Activated CD4-positive, alpha-beta T cell treated with anti-CD3 and anti-CD28 coated beads, Interleukin-2, amount 50 U/mL, for 1 hour (primary cell): ENCODE measurements at places on chromosomes 1 and 21.

DNA sequence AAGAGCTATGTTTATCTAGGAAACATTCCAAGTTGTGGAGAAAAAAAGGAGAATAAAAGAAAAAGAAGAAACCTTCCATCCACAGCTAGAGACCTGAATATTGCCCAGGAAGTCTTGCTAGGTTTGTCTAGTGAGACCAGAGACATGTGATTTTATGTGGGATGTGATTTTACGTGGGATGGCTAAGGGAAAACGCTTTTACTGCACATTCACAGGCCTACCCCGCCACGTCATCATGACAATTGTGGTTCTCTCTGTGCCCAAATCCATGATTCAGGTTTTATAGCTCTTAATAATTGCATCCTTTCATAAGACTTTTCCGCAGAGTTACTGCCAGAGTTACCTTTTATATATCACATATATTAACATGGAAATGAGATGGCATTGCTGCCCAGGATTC lies 86.4 kb upstream of the SSX2IP start:
- DNase-seq: no peak

- DNase-seq: peak; percentile 46
Measured at GRCh38 chr1:24929398-24930259, 447 bp downstream of the RUNX3 start.

DNA sequence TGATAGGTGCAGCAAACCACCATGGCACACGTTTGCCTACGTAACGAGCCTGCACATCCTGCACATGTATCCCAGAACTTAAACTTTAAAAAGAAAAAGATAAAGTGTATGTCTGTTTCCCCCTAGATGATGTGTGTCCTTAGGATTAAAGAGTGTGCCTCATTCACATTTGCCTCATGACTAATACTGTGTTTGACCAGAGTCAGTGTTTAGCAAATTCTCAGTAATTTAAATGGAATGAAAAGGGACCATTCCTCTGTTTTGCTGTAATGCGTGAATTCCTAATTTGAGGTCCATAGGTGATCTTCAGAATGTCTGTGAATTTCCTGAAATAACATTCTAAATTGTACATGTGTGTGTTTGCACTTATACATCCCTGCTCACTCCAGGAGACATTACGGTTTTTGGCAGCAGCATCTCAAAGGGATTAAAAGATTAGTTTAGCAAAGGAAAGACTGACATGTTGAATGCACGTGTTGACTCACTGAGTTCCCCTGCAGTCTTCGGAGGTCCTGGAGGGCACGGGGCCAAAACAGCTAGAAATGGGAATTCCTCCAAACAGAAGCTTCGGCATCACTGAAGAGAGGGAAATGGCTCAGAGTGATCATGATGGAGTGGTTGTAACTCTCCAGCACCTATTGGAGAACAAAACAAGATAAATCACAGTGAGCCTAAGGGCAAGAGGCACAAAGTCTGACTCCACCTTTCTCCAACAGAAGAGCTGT lies 19.1 kb upstream of the SLC35F3 start:
- no peak for DNase-seq

GRCh38 chr1:17611991-17612390 lies 72.5 kb downstream of the ARHGEF10L start:
- no peak for DNase-seq

DNA sequence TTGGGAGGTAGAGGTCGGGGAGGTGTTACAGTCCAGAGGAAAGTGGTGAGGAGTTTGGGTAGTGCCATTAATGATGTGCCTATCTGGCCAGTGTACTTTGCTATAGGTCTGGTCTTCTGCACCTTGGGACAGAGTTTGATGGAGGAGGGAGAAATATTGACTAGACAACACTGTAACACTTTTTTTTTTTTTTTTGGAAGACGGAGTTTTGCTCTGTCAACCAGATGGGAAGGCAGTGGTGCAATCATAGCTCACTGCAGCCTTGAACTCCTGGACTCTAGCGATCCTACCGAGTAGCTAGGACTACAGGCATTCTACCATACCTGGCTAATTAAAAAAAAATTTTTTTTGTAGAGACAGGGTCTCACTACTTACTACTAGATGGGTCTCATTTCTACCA lies 1.9 kb downstream of the SCP2 start:
- DNase-seq: no peak

DNA sequence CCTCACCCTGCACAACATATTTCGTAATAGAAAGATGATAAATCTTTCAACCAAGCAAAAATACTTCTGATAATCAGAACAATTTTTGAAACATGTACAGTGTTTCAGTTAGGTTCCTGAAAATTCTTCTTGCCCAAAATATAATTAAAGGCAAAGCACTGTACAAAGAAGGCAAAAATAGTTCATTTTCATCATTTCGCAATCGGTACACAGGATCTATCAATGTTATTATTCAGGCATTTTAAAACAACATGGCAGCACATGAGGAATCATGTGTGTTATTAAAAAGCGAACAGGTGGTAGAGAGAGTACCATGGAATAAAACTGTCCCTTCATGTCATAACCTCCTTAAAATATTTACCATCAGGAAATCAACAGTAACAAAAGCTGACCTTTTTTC lies 356.9 kb downstream of the DPYD start:
- DNase-seq: no peak

DNA sequence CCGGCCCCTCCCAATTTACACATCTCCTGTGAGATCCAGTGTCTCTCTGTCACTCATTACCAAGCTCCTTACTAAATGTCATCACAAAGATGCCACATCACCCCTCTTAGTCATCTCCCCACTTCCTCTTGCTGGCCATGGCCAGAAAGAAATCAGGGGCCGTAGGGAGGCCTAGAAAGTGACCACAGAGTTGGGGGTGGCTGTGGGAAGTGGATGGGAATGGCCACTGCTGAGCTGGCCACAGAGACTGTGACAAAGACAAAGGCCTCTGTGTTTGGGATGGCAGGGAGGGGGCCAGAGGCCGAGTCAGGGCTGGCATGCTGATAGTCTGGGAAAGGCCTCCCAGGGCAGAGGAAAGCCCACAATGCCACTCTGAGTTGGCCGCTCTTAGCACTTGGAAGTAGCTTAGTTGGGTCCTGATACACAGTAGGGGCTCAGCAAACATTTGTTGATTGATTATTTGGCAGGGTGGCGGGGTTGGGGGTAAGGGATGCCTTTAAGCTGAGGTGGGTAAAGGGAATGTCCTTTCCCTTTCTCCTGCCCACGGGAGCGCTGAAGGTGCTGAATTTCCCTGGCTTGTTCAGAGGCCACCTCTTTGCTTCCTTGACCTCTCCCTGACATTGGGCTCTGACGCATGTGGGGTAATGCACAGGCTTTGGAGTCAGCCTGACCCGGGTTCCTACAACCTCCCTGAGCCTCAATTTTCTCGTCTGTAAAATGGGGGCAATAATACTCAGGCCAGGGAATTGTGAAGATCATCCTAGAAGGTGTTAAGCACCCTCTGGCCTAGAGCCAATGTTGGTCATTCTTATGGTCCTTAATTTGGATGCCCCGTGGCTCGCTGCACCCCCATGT lies 13.2 kb downstream of the NAV1 start:
- DNase-seq: no peak

DNA sequence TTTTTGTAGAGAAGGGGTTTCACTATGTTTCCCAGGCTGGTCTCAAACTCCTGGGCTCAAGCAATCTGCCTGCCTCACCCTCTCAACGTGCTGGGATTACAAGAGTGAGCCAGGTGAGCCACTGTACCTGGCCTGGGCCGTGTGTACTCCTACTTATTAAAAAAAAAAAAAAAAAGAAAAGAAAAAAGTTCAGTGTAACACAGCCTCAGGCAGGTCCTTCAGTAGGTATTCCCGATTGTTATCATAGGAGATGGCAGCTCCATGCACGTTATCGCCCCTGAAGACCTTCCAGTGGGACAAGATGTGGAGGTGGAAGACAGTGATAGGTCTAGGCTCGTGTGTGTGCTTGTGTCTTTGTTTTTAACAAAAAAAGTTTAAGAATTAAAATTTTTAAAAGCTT lies 3.3 kb downstream of the ECHDC2 start:
- no peak for DNase-seq

DNA sequence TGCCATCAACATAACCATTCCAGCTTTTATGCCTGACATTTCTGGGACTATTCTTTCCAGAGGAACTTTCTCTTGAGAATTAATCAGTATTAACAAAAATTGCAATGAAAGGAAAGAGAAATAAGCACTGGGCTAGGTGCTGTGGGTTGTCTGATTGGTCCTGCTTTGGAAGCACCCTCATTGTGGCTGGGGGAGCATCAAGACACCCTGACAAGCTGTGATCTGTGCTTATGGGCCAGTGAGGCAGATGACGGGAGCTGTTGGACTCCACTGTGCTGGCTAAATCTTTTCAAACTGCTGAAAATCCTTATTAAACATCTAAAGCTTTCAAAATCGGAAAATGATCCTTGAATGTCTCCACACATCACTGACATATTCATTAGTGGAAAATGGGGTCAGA lies 20.0 kb downstream of the UBASH3A start:
- DNase-seq: no peak

GRCh38 chr1:176559878-176560277 lies 96.9 kb downstream of the PAPPA2 start:
- DNase-seq: no peak

GRCh38 chr1:112257043-112257835 lies 138.8 kb upstream of the CTTNBP2NL start:
- DNase-seq: no peak

GRCh38 chr1:172529304-172529703 lies 3.6 kb upstream of the SUCO start:
- no peak for DNase-seq

GRCh38 chr1:159867664-159868026 lies 5.2 kb upstream of the VSIG8 start:
- no peak for DNase-seq

GRCh38 chr1:181416268-181416860 lies 67.0 kb upstream of the CACNA1E start:
- no peak for DNase-seq

DNA sequence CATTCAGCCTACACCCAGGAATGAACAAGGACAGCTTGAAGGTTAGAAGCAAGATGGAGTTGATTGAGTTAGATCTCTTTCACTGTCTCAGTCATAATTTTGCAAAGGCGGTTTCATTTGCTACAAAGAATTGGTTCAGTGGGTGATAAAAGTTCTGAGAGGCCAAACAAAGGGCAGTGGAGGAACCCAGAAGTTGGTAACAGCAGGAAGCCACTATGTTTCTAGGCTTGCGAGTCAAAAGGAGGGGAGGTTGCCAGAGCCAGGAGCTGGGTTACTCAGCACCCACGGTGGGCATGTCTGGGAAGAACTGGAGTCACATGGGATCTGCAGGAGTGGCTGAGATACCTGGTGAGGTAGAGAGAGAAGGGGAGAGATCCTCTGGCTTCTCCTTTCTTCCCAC lies 64.2 kb upstream of the MRPS6 start:
- no peak for DNase-seq

GRCh38 chr1:157773493-157774350 lies 3.2 kb downstream of the FCRL2 start:
- DNase-seq: no peak

DNA sequence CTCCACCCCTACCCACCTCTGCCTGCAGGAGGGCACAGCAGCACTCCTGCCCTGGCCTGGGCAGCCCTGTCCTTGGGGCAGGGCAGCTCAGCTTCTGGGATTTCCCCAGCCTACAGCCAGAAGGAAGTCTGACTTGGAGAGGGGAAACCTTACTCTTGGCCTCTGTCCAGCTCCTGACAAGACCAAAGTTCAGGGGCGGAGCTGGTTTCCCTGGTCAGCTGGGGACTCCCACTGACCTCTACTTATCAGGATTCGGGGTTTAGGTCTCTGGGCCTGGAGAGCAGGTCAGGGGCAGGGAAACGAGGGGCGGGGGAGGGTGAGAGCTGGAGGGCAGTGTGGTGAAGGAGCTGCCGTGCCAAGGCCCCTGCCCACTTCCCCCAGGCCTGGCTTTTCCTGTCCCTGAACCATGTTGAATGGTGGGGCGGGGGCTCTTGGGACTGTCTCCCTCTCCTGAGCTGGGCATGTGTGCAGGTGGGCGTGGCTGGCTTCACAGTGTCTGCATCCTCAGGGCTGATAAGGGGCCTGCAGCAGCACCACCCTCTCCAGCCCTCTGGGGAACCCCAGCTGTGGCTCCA lies 16.8 kb upstream of the ETV3 start:
- DNase-seq: no peak

DNA sequence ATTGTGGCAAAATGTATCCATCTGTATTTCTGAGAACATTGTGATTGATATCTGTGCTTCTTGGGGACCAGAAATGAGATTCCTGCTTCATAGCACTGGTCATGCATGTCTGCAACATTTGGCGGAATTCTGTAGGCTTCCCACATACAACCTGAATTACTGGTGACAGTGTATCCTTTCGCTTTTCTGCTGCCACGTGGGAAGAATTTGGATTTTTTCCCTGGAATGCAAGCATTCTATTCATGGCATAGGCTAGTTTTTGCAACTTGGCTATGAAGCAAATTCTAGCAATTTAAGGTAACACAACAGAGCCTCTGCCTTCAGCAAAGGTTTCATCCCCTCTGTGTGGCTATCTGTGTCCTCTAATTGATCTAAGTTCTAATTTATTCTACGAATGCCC lies 85.9 kb downstream of the BCAR3 start:
- DNase-seq: no peak

DNA sequence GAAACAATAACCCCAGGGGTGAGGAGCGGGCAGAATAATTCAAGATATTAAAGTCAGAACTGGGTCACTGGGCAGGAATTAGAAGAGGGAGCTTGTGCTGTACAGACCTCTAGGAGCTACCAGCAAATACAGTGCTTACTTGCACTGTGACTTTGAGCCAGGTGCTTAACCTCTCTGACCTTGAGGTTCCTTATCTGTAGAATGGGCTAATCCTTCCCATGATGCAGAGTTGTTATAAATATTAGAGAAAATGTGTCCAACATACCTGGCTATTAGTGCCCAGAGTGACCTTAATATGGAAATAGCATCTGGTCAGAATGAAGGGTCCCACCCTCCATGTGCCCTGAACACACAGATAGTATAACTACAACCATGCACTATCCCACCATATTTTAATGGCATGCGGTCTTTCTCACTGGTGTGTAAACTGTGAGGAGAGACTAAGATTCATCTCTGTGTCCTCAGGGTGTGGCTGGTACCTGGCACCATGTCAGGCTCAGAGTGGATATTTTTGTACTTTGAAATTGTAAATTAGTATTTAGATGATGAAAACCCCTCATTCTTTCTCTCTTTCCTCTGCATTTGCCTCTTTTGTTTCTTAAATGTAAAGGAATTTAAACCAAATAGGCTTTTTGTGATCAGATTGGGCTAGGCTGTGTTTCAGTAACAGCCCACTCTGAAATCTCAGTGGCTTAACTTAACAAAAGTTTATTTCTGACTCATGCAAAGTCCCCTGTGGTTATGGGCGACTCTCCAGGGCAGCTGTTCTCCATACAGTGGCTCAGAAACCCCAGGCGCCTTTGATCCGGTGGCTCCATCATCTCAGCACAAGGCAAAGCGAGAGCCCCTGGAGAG lies 60.0 kb upstream of the ROR1 start:
- no peak for DNase-seq

GRCh38 chr1:241778117-241778516 lies 69.9 kb upstream of the EXO1 start:
- no peak for DNase-seq
